ENCODE measurements at places on chromosomes 5 and 9. TPM values are rescaled to one million over a fixed set of nuclear protein-coding genes. Genes with fewer than 3 reads are reported as not detected.

ANKRD18A gene
- polyA plus RNA-seq = not detected

ECSCR gene
- polyA plus RNA-seq = not detected

LHX3 gene
- polyA plus RNA-seq = not detected

OR5C1 gene
- not detected for polyA plus RNA-seq

CNOT8 gene
- 174 TPM for polyA plus RNA-seq

BHMT gene
- not detected for polyA plus RNA-seq

HRCT1 gene
- polyA plus RNA-seq = not detected

TMEM171 gene
- not detected for polyA plus RNA-seq

GNAQ gene
- polyA plus RNA-seq = 0.21 TPM

CATSPER3 gene
- 1.1 TPM for polyA plus RNA-seq

MEIKIN gene
- polyA plus RNA-seq = not detected

PPP3R2 gene
- polyA plus RNA-seq = not detected

WNT8A gene
- polyA plus RNA-seq = not detected

GAPT gene
- 308 TPM for polyA plus RNA-seq

NTRK2 gene
- polyA plus RNA-seq = not detected

ANKH gene
- 7.4 TPM for polyA plus RNA-seq

TOMM5 gene
- 190 TPM for polyA plus RNA-seq

QRFP gene
- polyA plus RNA-seq = not detected

SPAG8 gene
- polyA plus RNA-seq = 1.5 TPM

SPINK6 gene
- polyA plus RNA-seq = not detected

RASGEF1C gene
- polyA plus RNA-seq = not detected

CLIC3 gene
- 0.82 TPM for polyA plus RNA-seq

LCN10 gene
- polyA plus RNA-seq = 55.6 TPM

RAD23B gene
- 11.7 TPM for polyA plus RNA-seq

TYRP1 gene
- polyA plus RNA-seq = not detected

RANBP17 gene
- not detected for polyA plus RNA-seq

FOXD4L6 gene
- not detected for polyA plus RNA-seq

KLF4 gene
- polyA plus RNA-seq = 1.4 TPM

Measured in naive B cell (primary cell).